Effector CD8-positive, alpha-beta T cell (primary cell): ENCODE measurements at places on chromosomes 6 and 20.

- DNase-seq: no peak
These were observed 505.5 kb downstream of the PRIM2 start for GRCh38 chr6:57822896-57823358.

- no peak for DNase-seq
These were observed 10.8 kb downstream of the SLC4A11 start for GRCh38 chr20:3227936-3228749.

GRCh38 chr20:41040855-41041254, 12.2 kb downstream of the TOP1 start:
- DNase-seq: no peak

- no peak for DNase-seq
These were observed at the start of gene GSTA3 for GRCh38 chr6:52909531-52909930. Gene GSTA3 (minus strand): TSS chr6:52909698. CDS start chr6:52905834, 3,864 bp downstream.

GRCh38 chr6:3075772-3076113, 7.4 kb downstream of the RIPK1 start:
- no peak for DNase-seq

DNA sequence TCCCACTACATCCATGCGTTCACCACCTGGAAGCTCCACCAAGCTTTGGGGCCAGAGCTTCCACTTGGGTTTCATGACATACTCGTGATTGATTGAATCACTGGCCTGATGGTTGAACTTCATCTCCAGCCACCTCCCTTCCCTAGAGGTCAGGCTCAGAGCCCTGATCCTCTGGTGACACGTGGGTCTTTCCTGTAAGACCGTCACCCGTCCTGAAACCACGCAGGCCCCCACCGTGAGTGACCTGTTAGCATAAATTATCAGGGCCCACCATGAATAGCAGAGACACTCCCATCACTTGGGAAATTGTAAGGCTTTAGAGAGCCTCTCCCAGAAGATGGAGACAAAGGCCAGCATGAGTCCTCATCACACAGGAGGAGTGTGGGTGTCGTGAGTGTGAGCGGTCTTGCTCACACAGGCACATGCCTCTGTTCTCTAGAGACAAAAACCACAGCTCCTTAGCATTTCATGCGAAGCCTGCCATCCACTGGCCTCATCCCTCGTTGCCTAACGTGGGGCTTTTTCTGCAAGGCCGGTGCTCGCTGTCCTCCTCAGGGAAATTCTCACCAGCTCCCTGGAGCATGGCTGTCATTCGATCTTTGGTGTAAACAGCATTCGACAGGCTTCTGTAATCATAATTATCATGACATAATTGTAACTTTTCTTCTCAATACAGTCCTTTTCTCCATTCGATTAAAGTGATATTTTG, 65.1 kb upstream of the DUSP22 start:
- DNase-seq: no peak

- DNase-seq: no peak
These were observed 115.5 kb downstream of the REV3L start for GRCh38 chr6:111367393-111368088.

DNA sequence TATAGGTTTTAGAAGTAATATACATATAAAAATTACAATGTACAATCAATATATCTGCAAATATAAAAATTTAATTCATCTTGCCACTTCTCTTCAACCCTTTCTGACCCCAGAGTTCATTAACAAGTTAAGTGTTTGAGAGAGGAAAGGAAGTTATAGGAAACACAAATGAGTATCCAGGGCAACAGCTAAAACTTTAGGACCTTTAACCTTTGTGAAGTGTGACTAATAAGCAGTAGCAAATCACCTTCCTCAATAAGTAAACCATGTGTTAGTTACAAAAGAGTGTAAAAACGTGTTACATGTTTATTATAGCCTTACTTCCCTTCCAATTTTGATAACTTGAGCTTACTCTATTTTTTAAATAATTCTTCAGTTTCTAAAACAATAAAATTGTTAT, 73.4 kb upstream of the SIM1 start:
- DNase-seq: no peak

GRCh38 chr6:50862176-50862575, 43.5 kb downstream of the TFAP2B start:
- no peak for DNase-seq

GRCh38 chr6:24140591-24140990, 14.6 kb downstream of the NRSN1 start:
- no peak for DNase-seq

DNA sequence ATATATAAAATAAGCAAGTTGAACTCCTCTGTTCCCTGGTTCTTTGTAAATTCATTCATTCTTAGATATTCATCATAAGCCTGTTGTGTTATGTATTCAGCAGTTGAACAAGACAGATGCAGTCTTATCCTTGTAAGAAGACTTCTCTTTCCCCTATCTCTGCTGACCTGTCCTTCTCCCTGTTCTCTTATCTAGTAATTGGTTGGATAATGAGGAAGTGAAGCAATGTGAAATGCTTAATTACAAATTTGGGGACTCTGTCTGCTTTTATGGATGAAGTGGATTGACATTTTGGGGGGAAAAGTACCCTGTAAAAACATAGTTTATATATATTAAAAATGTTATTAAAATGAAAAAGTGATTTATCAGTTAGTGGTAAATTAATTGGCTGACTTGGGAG, 37.0 kb downstream of the CDKAL1 start:
- no peak for DNase-seq
